ENCODE measurements at places on chromosomes 7 and 10. TPM values are rescaled to one million over a fixed set of nuclear protein-coding genes. Genes with fewer than 3 reads are reported as not detected.

ACSM6 gene
- total RNA-seq, result not detected

ICA1 gene
- 29.2 TPM for total RNA-seq

PRPS1L1 gene
- not detected for total RNA-seq

CFAP69 gene
- 2.2 TPM for total RNA-seq

CFAP43 gene
- 0.09 TPM for total RNA-seq

SCD gene
- 35.4 TPM for total RNA-seq

TCAF2 gene
- 5.2 TPM for total RNA-seq

VAX1 gene
- total RNA-seq, result not detected

ENKUR gene
- total RNA-seq, result 0.18 TPM

CPA2 gene
- total RNA-seq, result not detected
